Lung (tissue), 17 donors: ENCODE measurements at places on chromosomes 4 and X. TPM values are rescaled to one million over a fixed set of nuclear protein-coding genes. Genes with fewer than 3 reads are reported as not detected.

- H3K27me3 ChIP-seq = no peaks in the 10 kb centered on the region
- H3K4me3 ChIP-seq = no peak overlapping the region
- no peak overlapping the region for H3K27ac ChIP-seq
- no peaks in the 10 kb centered on the region for H3K4me1 ChIP-seq
- H3K36me3 ChIP-seq = no peaks in the 10 kb centered on the region
Observed at GRCh38 chr4:89379511-89380044, 72.0 kb upstream of the GPRIN3 start.

The TCEAL5 gene
- total RNA-seq = not detected

DNA sequence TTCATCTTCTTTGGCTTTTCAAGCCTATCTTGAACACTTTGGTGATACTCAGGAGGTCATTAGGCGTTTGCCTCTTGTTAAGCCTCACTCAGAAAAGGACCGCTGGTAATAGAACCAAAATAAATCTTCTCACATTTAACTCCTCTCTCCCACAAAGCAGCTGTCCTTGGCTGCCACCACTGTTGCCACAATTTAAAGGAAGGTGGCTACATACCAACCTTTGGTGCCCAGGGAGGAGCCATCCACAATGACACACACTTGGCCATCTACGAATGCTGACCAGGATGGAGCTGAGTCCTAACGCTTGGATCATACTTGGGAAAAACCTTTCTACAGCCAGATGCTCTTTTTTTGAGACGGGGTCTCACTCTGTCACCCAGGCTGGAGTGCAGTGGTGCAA lies 210.2 kb downstream of the HS6ST2 start:
- H3K36me3 ChIP-seq = no peaks in the 10 kb centered on the region
- H3K4me3 ChIP-seq = no peak overlapping the region
- DNase-seq = no peak
- no peak overlapping the region for H3K27ac ChIP-seq

The FRG2 gene
- not detected for total RNA-seq

DNA sequence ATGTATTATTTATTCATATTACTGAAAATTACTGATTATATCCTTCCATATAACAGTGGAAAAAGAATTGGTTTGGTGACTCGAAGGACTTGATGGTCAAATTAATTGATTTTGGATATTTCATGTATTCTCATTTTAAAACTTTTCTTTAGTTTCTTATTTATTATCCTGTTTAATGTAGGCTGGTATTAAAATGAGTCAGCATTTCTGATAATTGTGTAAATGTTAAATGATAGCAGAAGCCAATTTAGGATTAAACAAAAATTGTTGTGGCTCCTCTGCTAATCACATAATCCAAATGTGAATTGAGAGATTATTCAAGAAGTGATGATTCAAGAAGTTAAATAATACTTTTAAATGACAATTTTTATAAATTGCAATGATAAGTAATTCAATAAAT lies 38.7 kb downstream of the PDLIM5 start:
- no peaks in the 10 kb centered on the region for H3K36me3 ChIP-seq
- no peaks in the 10 kb centered on the region for H3K4me1 ChIP-seq
- no peak overlapping the region for H3K4me3 ChIP-seq
- DNase-seq = no peak
- no peak overlapping the region for H3K27ac ChIP-seq

The SPANXC gene
- total RNA-seq = not detected

The IL21 gene
- 0.26 TPM for total RNA-seq

DNA sequence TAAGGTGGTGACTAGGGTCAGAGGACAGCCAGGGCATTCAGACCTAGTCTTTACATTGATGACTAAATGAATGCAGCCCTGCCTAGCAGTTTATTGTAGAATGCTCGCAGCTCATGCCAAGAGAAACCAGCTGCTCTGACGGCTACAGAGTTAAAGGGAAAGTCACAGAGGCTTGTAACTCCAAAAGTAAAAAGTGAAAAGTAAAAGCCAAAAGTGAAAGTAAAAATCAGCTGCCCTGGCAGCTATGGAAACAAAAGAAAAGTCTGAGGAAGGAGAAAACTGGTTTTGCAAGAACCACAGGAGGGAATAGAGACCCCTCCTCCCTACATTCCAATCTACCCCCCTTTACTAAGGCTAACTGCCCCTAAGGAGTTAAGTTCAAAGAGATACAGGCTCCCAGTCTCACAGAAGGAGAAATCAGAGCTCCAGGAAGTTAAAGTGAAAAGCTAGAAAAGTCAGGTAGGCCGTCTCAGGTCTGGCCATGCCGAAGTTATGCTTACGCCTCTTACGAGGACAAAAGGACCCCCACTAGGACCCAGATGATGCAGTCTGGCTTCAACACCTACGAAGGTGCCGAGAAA lies 6.0 kb downstream of the GAGE10 start:
- H3K36me3 ChIP-seq = no peaks in the 10 kb centered on the region
- H3K4me1 ChIP-seq = no peaks in the 10 kb centered on the region
- peak; percentile 78 for DNase-seq
- H3K27me3 ChIP-seq = peaks cover 3% of the 10 kb centered on the region
- no peak overlapping the region for H3K4me3 ChIP-seq

The AFM gene
- not detected for total RNA-seq

The GYPA gene
- 0.18 TPM for total RNA-seq

DNA sequence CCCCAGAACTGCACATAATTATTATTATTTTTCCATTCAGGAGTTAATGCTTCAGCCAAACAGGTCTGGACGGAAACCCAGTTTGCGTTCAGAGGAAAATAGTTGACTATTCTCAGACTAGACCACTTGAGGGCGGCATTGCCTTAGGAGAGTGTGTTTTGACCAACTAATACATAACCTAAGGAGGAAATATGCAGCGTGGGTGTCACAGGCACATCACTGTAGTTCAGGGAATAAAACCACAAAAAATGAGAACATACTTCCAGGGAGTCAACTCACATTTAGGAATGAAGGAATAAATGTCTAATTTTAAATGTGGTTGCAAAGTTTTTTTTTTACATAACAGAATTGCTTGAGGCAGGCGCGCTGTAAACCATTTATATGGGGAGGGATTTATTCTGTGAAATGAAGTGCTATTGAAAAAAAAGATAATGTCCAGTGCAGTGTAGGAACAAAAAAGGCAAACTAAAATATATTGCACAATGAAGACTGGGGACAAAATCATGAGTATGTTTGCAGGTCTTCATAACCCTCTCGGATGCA lies 93.3 kb downstream of the SYNPO2 start:
- H3K36me3 ChIP-seq = no peaks in the 10 kb centered on the region
- H3K4me1 ChIP-seq = no peaks in the 10 kb centered on the region
- no peak overlapping the region for H3K27ac ChIP-seq
- H3K27me3 ChIP-seq = no peaks in the 10 kb centered on the region
- H3K4me3 ChIP-seq = no peak overlapping the region
- peak; percentile 71 for DNase-seq

The TLR3 gene
- total RNA-seq = 13.2 TPM

The AADAT gene
- 14.0 TPM for total RNA-seq

DNA sequence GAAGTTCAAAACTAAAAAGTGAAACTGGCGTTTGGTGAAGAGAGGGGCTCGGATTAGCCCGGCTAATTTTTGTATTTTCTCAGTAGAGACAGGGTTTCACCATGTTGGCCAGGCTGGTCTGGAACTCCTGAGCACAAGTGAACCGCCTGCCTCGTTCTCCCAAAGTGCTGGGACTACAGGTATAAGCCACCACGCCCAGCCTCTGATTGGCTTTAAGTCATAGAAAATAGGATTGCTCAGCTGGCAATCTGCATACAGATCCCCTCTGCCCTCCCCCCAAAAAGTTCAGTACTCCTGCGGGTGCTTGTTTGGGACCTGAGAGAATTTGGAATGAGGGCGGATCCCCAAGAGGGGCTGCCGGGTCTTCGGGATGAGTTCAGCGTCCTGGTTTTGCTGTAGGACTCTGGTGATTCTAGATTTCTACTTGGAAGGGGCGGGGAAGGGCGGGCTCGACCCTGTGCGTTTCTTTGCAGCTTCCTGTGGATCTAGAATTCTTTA lies 537 bp upstream of the PRKX start:
- peak overlapping the region; percentile 71 for H3K4me3 ChIP-seq
- no peaks in the 10 kb centered on the region for H3K4me1 ChIP-seq
- no peak overlapping the region for H3K27ac ChIP-seq

DNA sequence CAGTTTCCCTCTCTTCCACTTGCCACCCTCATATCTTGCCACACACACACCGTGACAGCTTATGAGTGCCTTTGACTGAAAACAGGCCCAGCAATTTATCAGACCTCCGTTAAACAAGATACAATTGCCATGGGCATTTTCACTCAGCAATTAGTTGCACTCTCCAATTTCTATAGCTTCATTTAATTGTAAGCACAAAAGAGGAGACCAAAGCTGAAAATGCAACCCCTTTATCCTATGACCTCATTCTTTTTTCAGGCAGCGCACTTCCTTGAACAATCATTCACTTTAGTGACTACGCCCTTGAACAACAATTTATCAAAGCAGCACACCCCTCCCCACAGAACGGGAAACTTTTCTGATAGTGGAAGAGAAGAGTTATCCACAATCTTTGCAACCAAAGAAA lies 4.1 kb downstream of the POF1B start:
- H3K36me3 ChIP-seq = no peaks in the 10 kb centered on the region
- peak; percentile 0 for DNase-seq
- no peak overlapping the region for H3K4me3 ChIP-seq
- peak overlapping the region; percentile 40 for H3K27ac ChIP-seq
- no peaks in the 10 kb centered on the region for H3K4me1 ChIP-seq

GRCh38 chr4:183342541-183343533 lies 20.6 kb upstream of the CLDN24 start:
- H3K36me3 ChIP-seq = no peaks in the 10 kb centered on the region
- no peaks in the 10 kb centered on the region for H3K27me3 ChIP-seq
- no peak overlapping the region for H3K4me3 ChIP-seq
- peak; percentile 53 for DNase-seq
- H3K27ac ChIP-seq = no peak overlapping the region

DNA sequence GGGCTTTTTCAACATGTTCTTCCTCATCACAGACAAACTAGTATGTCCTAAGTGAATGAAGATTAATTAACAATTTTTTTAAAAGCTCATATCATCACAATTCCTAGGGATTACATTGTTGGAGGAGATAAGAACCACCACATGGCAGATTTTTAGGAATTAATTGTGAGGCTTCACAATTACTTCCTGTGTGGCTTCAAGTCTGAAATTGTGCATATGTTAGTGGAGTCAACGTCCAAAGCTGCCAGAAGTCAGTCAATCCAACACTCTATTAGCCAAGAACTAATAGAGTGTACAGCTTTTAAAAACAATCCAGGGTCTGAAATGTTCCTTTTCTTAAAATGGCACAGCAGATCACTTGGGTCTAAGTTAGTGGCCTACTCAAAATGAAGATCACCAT lies 49.3 kb upstream of the C1QTNF7 start:
- H3K4me3 ChIP-seq = no peak overlapping the region
- DNase-seq = no peak
- H3K27ac ChIP-seq = no peak overlapping the region
- H3K4me1 ChIP-seq = no peaks in the 10 kb centered on the region

- DNase-seq = no peak
- no peak overlapping the region for H3K4me3 ChIP-seq
Observed at GRCh38 chr4:15381806-15382338, 46.0 kb upstream of the C1QTNF7 start.

- no peak for DNase-seq
- H3K36me3 ChIP-seq = no peaks in the 10 kb centered on the region
- H3K27ac ChIP-seq = no peak overlapping the region
- no peaks in the 10 kb centered on the region for H3K27me3 ChIP-seq
- no peak overlapping the region for H3K4me3 ChIP-seq
- no peaks in the 10 kb centered on the region for H3K4me1 ChIP-seq
Observed at GRCh38 chr4:70402762-70403161, 5.0 kb downstream of the OPRPN start.

GRCh38 chr4:95095348-95095974 lies 337.7 kb downstream of the BMPR1B start:
- peak; percentile 51 for DNase-seq
- no peak overlapping the region for H3K27ac ChIP-seq
- no peaks in the 10 kb centered on the region for H3K4me1 ChIP-seq
- H3K36me3 ChIP-seq = no peaks in the 10 kb centered on the region

DNA sequence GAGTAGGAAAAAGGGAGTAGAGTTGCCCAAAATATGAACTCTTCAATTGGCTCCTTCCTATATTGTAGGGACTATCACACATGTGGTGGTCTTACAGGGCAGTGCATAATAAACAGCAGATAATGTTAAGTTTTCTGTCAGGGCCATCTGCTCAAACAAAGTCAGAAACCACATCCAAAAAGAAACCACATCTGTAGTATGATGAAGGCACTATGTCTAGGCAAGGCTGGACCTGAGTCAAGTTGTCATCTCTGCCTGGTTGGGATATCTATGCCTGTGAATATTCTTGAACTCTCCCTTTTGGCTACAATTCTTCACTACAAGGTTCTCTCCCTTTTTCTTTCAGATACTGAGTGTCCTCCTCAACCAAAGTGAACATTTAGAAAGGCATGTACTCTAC lies 109.4 kb upstream of the C1GALT1C1 start:
- no peak overlapping the region for H3K27ac ChIP-seq
- DNase-seq = no peak
- H3K36me3 ChIP-seq = no peaks in the 10 kb centered on the region
- no peaks in the 10 kb centered on the region for H3K27me3 ChIP-seq
- no peaks in the 10 kb centered on the region for H3K4me1 ChIP-seq

The KLB gene
- total RNA-seq = 0.80 TPM

- H3K4me1 ChIP-seq = no peaks in the 10 kb centered on the region
- peak; percentile 93 for DNase-seq
- H3K27me3 ChIP-seq = no peaks in the 10 kb centered on the region
- no peaks in the 10 kb centered on the region for H3K36me3 ChIP-seq
Observed at GRCh38 chrX:65587616-65588526, 53.3 kb upstream of the LAS1L start.

- no peak overlapping the region for H3K4me3 ChIP-seq
- peaks cover 18% of the 10 kb centered on the region for H3K4me1 ChIP-seq
- H3K27me3 ChIP-seq = no peaks in the 10 kb centered on the region
- no peak overlapping the region for H3K27ac ChIP-seq
- H3K36me3 ChIP-seq = no peaks in the 10 kb centered on the region
Observed at GRCh38 chr4:37985730-37986275, 25.6 kb downstream of the PTTG2 start.

DNA sequence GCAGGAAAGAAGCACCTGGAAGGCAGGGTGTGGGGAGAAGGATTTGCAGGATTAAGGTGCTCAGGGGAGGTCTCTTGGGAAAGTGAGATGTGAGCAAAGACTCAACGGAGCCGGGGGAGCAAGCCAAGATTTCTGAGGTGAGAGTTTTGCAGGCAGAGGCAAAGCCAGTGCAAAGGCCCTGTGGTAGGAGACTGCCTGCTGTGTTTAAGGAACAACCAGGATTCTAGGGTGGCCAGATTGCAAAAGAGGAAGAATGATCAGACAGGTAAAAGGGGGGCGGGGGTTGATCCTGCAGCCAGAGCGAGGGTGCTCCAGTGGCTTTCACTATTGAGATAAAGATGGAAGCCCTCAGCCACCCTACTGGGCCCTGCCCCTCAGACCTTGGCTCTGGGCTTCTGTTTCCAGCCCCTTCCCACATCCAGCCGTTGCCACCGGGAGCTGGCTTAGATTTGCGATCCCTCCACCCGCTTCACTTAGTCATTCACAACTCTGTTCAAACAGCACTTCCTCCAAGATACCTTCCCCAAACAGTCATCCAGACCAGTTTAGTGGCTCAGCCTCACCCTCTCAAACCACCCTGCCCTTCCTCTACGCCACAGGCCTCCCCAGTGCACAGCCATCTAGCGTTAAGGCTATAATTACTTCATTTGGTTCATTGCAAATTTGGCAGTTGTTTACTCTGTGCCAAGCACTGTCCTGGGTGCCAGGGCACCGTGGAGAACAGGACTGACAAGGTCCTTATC lies 23.3 kb upstream of the BCOR start:
- no peak overlapping the region for H3K4me3 ChIP-seq
- H3K4me1 ChIP-seq = no peaks in the 10 kb centered on the region
- DNase-seq = no peak
- H3K27me3 ChIP-seq = peaks cover 3% of the 10 kb centered on the region
- H3K36me3 ChIP-seq = no peaks in the 10 kb centered on the region

The FRAS1 gene
- 12.2 TPM for total RNA-seq
